Activated CD8-positive, alpha-beta memory T cell treated with anti-CD3 and anti-CD28 coated beads, Interleukin-2, amount 10 ng/mL, durations not matched to agents 7 days and 5 days (primary cell): ENCODE measurements at places on chromosomes 11 and 22. TPM values are rescaled to one million over a fixed set of nuclear protein-coding genes. Genes with fewer than 3 reads are reported as not detected.

GRCh38 chr11:45258982-45259530 is 27.1 kb downstream of the SYT13 start:
- DNase-seq: no peak

- no peak for DNase-seq
These were observed 49.7 kb upstream of the EMID1 start for GRCh38 chr22:29155966-29156365.

WBP2NL gene
- 2.1 TPM for total RNA-seq

- DNase-seq: no peak
These were observed 509.9 kb downstream of the NTM start for GRCh38 chr11:131880316-131880715.

- no peak for DNase-seq
These were observed 36.6 kb upstream of the SUSD2 start for GRCh38 chr22:24144778-24145085.

GRCh38 chr11:116229236-116229970 is 543.4 kb downstream of the BUD13 start:
- DNase-seq: no peak

KCNA4 gene
- not detected for total RNA-seq

- no peak for DNase-seq
These were observed 19.4 kb downstream of the NELL1 start for GRCh38 chr11:20688761-20689160.

DNA sequence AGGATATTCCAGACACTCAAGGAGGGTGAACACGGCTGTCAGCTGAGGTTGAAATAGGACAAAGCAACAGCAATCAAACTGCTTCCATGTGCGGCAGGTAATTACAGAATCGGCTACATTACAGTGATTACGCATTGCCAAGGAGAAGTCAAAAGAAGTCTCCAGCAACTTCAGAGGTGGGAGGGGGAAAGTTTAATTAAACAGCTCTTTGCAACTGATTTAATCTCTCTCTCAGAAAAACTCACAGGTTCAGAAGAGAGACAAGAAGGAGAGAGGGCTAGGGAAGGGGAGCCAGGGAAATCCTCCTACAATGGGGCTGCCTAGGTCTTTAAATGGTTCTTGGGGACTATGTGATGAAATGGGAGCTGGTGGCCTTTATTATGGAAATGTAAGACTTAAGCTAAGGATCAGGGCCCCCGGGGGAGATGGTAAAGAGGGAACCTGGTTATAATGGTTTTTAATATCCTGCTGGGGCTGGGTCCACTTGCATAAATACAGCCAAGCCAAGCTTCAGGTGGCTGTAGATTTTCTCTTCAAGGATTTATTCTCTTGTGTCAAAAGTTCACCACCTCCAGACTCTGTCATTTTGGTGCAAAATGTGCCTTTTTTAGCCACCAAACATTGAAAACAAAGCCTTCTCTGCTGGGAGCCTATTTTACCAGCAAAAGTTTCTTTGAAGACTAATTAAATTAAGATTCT is 354.7 kb upstream of the NARS2 start:
- DNase-seq: no peak
